ENCODE measurements at places on chromosomes 12 and 14.

DNA sequence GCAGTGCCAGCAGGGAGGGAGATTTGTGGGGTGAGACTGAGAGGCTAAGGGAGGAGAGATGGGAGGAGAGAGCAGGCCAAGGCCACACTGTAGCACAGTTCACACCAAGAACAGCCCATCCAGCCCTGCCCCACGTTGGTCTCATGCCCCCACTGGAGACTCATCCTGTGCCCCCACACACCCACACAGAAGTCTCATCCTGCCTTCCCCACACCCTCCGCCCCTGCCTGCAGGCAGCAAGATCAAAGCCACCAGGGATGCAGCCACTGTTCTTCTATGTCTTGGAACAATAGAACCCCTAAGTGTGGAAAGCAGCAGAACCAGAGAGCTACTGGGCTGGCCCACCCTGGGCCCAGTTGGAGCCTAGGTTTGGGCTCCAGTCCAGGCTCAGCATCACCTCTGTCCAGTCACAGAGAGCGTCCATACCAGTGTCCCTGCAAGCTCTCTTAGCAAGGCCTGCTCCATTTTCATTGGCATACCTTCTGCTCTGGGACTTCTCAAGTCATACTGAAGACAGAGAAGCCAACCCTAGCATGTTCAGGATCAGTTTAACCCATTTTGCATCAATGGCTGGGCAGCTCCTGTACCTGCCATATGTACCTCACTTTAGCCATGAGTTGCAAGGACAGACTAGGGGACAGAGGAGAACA lies 31.7 kb upstream of the HDAC7 start:
- DNase-seq: no peak

DNA sequence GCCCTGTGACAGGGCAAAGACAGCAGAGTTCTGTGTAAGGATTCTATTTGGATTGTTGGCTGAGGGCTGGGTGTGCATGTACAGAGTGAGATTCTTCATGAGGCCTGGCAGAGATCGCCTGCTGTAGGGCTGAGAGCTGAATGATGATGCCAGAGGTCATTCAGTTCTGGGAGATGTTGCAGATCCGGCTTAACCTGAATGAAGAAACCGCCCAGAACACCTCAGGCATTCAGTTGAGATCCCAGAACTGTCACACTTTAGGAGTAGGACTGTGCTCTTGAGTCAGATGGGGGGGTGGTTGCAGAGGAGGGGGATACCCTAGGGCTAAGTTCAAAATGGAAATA lies 5.8 kb upstream of the EVL start:
- no peak for DNase-seq

GRCh38 chr12:4143896-4144295 lies 129.7 kb upstream of the CCND2 start:
- DNase-seq: no peak

DNA sequence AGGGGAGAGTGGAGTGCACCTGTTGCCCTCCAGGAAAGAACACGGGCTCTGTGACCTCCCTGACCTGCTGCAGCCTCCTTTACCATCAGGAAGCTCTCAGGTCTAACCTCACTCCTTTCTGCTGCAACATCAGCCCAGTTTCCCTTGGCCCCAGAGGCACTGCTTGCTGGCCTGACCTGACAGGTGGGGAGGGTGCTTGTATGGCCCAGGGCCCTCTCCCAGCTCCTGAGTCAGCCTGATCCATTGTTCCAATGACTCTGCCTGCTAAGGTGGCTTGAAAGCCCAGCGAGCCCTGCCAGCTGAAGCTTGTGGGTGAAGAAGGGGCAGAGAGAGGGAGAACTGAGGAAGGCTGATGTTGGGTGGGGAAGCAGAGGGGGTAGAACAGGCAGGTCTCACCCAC lies 13.2 kb upstream of the KRT78 start:
- no peak for DNase-seq

GRCh38 chr12:21336656-21337055 lies 1.9 kb upstream of the SLCO1A2 start:
- no peak for DNase-seq

Measured in bone marrow (tissue), 2 donors.